ENCODE measurements at places on chromosomes 4 and X.

- no peak for DNase-seq
These were observed 3.7 kb upstream of the CCNQ start for GRCh38 chrX:153602601-153603000.

- no peak for DNase-seq
These were observed 111.5 kb downstream of the AFAP1 start for GRCh38 chr4:7828011-7828720.

DNA sequence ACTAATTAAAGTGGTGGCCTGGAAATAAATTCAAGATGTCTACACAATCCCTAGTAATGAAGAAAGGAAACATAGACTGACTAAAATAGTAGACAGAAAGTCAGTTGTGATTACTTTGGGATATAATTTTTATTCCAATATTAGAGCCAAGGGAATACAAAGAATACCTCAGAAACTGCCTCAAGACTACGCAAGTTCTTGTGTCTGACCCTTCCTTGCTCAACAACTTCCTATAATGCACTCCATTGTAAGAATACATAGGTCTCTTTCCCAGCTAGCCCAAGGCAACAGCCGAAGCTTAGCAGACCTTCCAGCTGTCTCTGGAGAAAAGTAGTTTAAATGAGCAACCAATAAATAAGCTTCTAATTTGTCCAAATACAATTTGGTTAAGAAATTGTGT is 315.9 kb downstream of the IQCM start:
- DNase-seq = no peak

GRCh38 chr4:58138786-58139668 is 1028.8 kb upstream of the IGFBP7 start:
- DNase-seq = peak; percentile 34

DNA sequence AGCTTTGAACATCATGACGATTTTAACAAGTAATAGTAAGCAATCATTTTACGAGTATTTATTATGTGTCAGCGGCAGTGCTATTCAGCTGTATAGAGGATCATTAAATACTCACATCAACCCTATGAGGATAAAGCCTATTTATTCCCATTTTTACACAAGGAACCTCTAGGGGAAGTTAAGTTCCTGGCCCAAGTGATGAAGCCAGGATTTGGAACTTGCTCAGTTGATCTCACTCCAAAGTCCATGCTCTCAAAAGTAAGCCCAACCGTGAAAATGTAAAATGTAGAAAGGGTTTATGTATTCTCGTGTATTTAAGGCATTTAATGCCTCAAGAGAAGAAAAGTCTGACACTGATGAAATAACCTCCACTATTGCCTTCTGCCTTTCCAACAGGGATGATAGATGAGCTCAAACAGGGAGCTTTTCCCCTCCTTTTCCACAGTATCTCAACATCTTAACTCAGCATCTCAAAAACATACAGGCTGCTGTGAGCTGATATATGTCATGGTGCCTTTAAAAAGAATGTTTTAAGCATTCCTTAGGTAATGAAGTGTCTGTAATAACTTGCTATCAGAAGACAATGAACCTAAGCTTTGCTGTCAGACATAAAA is 35.0 kb upstream of the PLA2G12A start:
- no peak for DNase-seq

DNA sequence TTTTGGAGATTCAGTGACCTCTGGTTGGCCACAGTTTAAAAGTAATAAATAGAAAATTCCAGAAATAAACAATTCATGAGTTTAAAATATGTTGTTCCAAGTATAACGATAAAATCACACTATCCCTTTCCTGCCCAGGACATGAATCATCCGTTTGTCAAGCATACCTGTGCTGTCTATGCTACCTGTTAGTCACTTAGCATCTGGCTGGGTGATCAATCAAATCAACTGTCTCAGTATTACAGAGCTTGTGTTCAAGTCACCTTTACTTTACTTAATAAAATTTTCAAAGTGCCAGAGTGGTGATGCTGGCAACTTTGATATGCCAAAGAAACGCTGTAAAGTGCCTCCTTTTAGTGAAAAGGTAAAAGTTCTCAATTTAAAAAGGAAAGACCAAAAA is 979.5 kb upstream of the NDST4 start:
- no peak for DNase-seq

- no peak for DNase-seq
These were observed 130.9 kb downstream of the AR start for GRCh38 chrX:67674741-67675140.

DNA sequence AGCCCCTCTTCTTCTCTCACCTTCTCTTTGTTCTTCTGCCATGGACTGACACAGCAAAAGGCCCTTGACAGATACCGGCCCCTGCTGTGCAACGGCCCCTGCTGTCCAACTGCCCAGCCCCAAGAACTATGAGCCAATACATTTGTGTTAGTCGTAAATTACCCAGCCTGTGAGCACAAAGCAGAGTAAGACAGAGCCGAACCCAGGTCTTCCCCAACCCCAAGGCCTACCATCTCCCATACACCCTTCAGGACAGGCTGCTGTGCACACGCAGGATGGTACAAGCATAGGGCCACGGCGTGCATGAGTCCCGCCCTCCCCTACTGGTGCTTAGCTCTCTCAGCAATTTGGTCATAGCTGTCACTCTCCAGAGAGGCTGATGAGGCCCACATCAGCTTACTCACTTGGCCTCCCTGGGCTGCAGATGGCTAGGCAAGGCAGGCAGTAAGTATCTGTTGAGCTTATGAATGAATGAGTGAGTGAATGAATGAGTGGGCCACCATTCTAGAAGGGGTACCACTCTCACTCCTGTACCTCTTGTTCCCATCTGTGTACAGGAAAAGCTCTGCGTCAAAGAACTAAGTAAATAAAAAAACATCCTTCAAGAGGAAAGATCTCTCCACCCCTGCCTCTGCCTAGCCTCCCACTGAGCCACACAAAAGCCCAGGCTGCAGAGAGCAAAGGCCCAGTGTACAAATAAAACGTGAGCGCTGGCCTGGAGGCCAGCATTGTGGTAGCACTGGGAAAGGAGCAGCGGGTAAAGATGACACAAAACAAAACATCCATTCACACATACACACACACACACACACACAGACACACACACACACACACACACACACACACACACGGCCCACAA is 13.9 kb downstream of the WDR1 start:
- no peak for DNase-seq

DNA sequence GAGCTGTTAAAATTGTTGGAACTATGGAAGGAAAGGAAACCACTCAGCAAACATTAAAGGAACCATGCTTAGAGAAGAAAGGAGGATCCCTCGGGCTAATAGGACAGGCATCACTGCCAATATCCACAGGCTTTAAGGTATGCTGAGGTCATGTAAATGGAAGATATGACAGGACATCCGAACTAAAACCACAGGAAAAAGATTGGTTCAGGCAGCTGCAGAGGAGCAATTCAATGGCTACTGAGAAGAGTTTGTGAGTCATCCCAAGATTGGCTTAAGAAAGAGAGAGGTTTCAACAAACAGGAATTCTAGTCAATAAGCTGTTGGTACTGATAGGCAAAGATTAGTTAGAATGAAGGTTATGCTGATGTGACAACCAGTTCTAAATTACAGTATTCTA is 106.4 kb upstream of the FAM241A start:
- DNase-seq = no peak

DNA sequence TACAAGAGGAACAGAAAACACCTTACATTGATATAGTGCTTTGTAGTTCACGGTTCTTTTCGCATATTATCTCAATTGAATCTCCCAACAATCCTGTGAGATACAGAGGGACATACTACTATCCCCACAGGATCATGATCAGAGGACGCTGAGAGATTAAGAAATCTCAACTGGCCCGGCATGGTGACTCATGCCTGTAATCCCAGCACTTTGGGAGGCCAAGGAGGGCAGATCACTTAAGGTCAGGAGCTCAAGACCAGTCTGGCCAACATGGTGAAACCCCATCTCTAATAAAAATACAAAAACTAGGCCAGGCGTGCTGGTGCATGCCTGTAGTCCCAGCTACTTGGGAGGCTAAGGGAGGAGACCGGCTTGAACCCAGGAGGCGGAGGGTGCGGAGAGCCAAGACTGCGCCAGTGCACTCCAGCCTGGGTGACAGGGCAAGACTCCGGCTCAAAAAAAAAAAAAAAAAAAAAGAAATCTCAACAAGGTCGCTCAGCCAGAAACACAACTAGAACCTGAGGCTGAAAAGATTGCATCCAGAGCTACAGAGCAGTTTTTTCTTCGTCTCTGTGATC is 7.4 kb downstream of the APOO start:
- DNase-seq = no peak

- no peak for DNase-seq
These were observed 49.5 kb downstream of the HELQ start for GRCh38 chr4:83405844-83406816.

DNA sequence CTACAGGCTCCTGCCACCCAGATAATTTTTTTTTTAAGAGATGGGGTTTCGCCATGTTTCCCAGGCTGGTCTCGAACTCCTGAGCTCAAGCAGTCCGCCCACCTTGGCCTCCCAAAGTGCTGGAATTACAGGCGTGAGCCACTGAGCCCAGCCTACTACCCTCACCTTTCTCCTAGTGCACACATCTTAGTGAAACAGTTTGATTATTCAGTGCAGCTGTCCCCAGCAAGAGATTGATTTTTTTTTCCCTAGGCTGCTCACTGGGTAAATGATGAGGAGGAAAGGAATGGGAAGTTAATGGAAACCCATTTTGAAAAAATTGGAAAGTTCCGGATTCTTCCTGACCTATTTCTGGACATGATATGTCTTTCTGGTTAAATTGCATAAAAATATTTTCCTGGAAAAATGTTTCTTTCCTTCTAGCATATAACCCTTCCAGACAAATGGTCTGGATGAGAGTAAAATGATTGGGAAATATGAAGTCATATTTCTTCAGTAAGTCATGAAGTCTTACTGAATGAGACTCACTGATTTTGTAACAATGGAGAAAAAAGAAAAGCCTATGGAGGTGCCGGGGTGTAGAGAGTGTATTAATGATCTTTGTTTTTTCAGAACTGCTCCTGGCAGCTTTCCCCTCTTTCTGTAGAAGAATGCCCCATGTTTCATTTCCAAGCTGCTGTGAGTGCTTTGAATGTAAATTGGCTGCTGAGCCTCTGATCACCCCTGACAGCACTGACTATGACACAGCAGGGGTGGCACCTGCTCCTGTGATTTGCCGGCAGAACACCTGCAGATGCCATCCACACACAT is 19.5 kb upstream of the ZNF41 start:
- DNase-seq = peak; percentile 5

DNA sequence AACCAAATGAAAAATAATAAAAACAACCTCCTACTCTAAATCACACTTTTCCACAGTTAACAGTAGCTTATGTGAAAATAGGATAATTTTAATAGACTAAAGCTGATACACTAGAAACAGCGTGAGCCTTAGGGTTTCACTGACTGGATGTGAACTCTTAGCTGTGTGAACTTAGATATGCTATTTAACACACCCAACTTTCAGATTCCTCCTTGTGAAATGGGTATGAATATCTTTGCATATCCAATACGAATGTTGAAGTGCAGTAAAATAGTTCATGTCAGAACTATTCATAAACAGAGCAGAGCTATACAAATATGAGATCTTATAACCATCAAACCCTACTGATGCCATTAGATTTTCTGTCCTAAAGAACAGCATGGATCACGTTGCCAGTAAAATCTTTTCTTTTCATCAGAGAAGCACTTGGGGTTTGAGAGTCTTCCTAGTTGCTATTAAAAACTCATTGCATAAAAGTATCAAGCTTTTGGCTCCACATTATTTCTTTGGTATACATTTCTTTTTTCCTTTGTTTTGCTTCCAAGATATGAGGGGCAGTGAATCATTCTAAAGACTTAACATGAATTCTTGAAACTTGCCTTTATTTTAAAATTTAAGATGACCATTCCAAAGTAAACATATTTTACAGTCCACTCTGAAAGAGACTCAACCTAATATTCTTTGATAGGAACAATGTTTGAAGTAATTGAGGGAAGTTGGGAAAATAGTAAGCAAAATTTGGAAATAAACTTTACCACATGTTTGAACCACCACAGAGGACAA is 102.4 kb downstream of the CPE start:
- no peak for DNase-seq

GRCh38 chr4:6549445-6549844 is 25.5 kb upstream of the MAN2B2 start:
- no peak for DNase-seq

- no peak for DNase-seq
These were observed 580.4 kb upstream of the ADGRL3 start for GRCh38 chr4:60619531-60620305.

- no peak for DNase-seq
These were observed 16.2 kb upstream of the ZFX start for GRCh38 chrX:24133312-24133711.

GRCh38 chr4:169315530-169316343 is 45.0 kb upstream of the SH3RF1 start:
- no peak for DNase-seq

GRCh38 chr4:83054928-83055327 is 19.9 kb downstream of the COPS4 start:
- DNase-seq = no peak

- no peak for DNase-seq
These were observed 78.8 kb upstream of the BCOR start for GRCh38 chrX:40176351-40177116.

- no peak for DNase-seq
These were observed 82.2 kb upstream of the MAGEA10 start for GRCh38 chrX:152220606-152221005.

DNA sequence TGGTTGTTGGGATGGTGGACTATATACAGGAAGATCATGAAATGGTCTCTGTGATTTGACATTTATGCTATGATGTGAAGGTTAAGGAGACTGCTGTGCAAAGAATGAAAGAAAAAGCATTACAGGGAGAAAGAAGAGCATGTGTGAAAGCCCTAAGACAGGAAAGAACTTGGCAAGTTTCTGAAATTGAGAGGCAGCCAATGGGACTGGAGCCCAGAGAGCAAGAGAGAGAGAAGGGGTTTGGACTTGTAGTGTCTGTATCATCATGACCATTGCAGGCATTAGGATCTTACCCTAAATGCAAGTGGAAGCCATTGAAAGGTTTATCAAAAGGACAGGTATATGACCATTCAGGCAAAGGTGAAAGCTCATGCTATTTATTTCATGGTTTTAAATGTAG is 147.1 kb downstream of the NAA11 start:
- DNase-seq = no peak

DNA sequence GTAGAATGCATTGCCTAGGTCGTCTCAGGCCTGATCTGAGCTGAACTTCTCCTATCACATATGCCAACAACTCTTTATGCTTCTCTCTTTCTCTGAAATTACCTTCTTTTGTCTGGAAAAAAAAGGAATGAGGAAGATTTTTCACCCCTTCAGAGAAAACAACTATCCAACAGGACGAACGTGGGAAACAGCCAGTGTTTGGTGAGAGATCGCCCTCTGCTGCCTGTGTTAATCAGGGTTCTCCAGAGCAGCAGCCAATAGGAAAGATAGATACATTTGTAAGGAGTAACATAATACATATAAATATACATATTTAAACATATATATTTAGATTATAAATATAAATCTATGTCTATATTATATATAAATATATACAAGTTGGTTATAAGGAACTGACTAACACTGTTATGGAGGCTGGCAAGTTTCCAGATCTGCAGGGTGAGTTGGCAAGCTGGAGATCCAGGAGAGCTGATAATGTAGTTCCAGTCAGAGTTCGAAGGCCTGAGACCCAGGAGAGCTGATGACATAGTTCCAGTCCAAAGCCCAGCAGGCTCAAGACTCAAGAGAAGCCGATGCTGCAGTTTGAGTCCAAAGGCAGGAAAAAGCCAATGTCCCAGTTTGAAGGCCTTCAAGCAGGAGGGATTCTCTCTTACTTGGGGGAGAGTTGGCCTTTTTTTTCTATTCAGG is 13.3 kb downstream of the CETN2 start:
- no peak for DNase-seq

GRCh38 chr4:84500386-84501201 is 1.5 kb upstream of the NKX6-1 start:
- DNase-seq = no peak
